ENCODE measurements at places on chromosomes 6 and 20.

DNA sequence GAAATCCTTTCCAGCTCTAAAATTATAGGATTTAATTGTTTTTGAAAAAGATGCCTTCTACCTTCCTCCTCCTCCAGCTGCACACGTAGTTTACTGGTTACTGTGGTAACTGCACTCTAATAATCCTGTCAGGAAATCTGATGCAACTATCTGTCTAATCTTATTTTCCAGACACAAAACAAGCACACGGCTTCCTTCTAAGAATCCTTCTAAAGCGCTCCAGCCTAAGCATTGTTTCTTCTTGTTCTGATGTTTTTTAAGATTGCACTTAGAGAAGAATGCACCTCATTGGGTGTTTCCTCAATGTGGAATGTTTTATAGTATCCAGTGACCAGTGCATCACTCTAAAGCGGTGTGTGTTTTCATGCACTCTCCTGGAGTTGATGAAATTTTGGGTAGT is 63.6 kb downstream of the CARMIL1 start:
- no peak for DNase-seq

DNA sequence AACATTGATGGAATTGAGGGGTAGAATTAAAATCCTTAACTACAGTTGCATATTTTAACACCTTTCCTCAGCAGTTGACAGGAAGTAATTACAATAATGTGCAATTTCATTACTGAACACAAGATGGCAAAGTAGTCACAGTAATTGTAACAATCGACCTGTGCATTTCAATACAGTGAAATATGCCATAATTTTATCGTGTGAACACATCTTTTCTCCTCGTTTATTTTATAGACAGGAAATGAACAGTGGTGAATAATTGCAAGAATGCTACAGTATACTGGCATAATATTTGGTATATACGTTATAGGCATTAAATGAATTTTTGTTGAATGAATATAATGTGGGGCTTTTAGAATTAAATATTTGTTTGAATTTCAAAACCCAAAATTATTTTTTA is 25.0 kb downstream of the CYB5R4 start:
- DNase-seq: no peak

DNA sequence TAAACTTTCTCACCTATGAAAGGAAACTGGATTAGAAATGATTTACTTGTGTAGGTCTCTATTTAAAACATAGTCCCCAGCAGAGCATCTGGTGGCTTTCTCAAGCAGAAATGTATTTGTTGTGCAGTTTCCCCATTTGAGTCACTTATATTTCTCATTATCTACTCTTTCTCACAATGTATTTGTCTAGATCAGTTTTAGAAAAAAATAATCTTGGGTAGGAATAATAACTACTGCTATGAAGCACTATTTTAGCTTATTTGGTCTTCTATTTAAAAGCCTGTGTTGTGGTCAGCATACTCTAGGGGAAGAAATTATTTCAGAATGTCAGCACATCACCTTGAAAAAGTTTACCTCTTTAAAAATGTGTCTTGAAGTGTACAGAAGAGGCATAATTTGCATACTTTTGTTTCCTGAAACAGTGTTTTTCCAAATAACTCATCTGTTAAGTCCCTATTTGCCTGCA is 60.9 kb upstream of the PRL start:
- DNase-seq: no peak

- DNase-seq: peak; percentile 81
These were observed 632 bp downstream of the PCMT1 start for GRCh38 chr6:149750136-149750609.

DNA sequence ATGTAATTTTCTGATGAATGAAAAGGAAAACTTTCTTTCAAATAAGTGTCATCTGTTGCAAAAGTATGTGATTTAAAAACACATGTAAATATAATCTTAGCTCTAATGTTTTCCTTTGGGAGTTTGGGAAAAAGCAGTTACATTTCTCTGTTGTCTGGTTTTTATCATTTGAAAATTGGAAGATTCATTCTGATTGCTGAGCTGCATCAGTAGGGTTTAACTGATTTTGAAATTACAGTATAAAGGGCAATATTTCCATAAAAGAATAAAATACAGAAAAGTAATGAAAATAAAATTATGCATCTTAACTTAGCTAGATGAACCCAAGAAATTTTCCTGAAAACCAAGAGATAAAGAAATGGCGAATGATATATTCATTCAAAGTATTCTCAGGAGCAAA is 57.8 kb downstream of the MAP7 start:
- no peak for DNase-seq

- DNase-seq: no peak
These were observed 49.7 kb upstream of the DDR1 start for GRCh38 chr6:30834646-30835045.

- no peak for DNase-seq
These were observed 70.2 kb downstream of the CEP57L1 start for GRCh38 chr6:109165392-109165974.

DNA sequence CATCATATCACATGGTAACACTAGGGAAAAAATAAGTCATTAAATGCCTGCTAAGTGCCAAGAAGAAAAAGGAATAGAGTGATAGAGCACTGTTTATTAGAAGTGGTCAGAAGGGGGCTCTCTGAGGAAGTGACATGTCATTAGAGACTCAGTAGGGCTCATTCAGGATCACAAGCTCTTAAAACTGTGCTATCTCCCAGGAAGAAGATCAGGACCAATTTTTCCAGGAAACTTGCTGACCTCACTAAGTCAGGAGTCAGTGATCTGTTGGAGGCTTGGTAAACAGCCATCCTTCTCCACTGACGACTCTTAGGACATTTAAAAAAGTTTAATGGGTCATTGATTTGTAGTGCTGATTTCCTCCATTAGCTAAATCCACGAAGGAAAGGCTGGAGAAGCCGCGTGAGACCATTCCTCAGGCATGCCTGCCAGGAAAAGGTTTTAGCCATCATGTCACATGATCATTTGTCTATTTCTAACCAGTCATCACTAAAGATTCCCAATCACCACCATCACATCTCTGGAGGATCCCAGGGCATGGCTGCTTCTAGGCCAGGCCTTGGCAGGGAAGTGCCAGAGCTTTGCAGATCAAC is 5.9 kb upstream of the PTPN1 start:
- no peak for DNase-seq

DNA sequence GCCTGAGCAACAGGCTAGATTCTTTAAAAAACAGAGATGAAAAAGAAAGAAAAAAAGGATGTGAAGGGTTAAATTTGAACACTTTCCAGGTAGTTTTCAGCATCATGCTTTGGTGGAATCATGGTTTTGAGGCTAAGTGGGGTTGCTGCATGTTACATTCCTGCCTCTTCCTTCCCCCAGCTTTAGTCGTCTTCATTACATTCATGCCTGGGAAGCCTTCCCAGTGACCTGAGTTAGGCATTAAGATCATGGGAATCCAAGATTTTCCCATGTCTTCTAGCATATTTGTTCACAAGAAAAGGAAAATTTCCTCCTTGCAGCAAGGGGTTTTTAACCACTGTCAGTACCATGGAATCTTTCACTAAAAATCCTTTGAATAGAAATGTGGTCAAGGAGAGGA is 12.0 kb downstream of the TPX2 start:
- no peak for DNase-seq

DNA sequence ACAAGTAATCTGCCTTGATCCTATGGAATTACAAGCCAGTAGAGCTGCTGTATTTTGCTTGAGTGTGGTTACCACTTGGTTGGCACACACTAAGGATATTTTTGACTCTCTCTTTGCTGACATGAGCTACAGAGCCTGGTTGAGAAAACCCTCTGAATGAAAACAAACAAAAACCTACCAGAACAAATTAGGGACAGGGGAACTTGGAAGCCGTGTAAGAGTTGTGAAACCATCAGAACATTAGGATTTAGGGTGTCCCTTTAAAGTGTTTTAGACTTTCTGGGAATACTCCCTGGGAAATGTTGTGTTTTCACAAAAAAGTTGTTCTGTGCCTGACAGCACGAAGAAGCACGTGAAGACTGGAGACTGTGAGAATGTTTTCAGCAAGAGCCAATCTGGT is 20.5 kb upstream of the PDE7B start:
- no peak for DNase-seq

DNA sequence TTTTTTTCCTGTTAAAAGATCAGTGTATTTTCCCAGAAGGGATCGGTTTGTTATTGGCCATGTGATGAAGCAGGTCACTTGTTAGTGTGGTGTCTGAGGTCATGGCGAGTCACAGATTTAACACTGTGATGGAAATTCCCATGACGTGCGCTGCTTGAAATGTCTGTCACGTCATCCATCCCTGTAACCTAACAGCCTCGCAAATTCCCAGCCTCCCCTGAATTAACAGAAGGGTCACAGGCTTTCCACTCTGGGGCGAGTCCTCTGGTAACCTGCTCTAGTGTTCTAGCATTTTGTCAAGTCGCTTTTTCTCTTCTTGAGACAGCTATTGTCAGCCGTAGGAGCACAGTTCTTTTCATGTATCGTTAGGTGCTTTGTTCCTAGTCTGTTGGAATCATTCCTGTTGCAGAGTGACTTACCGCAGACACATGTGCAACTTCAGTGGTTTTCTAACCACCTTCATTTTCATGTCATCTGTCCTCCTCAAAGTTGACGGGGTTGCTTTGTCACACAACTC is 137.2 kb downstream of the MAP3K4 start:
- DNase-seq: peak; percentile 76

DNA sequence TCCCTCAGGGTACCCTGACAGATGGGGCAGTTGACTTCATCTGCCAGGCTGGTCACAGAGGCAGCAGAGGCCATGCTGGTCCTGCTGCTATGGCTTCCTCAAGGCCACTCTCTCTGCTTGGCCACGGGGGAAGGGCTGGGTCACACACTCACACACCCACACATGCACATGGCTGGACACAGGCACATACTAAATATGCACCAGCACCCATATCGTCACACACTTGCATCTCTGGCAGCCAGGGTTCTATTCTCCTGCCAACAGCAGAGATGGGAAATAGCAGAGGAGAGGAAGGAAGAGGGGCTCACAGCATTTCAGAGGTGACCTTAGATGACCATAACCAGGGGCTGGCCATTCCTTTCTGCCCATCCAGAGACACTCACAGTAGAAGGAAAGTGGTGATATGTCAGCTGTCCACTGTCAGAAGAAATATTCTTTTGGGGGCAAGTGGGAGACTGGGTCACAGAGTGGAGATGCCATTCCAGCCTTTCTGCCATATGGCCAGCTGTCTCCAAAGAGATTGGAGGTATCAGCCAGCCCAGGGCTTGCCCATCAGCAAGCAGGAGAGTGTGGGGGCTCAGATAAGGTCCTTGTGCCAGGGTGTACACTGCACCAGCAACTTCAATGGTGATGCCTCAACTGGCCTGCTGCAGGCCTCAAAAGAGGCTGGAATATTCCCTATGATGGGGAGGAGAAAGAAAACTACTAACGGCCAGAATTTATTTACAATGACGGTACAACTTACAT is at the start of gene TRIM10:
Gene TRIM10, minus strand, starts transcription at position 427 of the 747 bp plus-strand sequence. Its CDS starts 353 bp downstream, at position 74.
- DNase-seq: no peak

DNA sequence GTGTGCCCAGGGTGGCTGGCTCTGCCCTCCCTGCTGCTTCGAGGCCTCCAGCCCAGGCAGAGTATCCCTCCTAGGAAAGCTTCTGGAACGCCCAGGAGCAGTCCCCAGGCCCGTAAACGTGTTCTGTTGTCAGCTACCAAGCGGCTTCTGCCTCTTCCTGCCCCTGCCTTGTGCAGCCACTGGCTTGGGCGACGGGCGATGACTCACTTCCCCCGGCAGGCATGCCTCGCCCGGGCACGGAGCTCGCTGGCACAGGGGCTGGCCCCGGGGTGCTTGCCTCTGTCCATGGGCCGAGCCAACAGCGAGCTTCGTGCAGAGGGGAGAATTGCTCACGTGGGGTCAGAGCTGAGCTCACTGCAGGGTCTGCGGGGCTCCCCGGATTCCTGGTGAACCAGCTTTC is 86.7 kb upstream of the THBS2 start:
- no peak for DNase-seq

DNA sequence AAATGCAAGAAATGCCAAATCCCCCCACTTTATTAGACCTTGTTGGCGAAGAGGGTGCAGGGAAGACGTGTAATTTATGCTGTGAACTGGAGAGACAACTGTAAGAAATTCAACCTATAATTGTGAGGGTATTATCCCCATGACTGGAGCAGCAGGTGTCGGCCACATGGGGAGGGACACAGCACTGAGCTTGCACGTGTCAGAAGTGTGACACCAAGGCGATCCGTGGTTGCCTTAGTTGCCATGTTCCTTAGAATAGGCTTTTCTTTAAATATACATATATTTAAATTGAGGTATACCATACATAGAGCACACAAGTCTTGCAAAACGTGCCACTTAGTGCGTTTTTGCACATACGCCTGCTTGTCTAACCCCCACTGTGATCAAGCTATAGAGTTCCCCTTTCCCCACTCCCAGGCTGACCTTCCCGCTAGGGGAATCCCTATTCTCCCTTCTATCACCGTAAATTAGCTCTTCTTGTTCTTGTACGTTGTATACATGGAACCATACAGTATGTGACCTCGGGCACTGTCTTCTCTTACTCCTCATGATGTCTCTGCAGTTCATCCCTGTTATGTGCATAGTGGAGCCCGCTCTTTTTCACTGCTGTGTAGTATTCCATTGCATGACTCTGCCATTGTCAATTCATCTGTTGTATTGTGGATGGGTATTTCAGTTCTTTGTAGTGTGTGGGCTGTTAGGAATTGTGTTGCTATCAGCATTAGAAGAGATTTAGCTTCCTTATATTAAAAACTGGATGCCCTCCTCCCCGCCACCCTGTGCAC is 81.6 kb upstream of the PMEPA1 start:
- DNase-seq: no peak

- peak; percentile 91 for DNase-seq
These were observed 12.7 kb downstream of the ZCCHC3 start for GRCh38 chr20:309841-310644.

DNA sequence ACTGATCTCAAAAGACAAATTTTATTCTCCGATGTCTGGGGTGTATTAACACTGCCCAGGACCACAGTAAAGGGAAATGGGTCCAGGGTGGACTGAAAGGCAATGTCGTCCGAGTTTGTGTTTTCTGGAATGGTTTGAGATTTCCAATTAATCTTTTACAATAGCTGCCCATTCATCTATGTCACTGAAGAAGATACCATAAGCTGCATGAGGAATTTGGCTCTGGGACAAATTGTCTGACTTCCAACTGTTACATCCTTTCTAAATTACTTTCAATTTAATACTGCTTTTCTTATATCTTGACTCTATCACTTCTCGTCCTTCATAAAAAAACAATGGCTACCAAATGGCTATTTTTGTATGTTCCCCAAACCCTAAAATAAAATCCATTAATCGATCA is 130.7 kb upstream of the KCNK16 start:
- DNase-seq: no peak

DNA sequence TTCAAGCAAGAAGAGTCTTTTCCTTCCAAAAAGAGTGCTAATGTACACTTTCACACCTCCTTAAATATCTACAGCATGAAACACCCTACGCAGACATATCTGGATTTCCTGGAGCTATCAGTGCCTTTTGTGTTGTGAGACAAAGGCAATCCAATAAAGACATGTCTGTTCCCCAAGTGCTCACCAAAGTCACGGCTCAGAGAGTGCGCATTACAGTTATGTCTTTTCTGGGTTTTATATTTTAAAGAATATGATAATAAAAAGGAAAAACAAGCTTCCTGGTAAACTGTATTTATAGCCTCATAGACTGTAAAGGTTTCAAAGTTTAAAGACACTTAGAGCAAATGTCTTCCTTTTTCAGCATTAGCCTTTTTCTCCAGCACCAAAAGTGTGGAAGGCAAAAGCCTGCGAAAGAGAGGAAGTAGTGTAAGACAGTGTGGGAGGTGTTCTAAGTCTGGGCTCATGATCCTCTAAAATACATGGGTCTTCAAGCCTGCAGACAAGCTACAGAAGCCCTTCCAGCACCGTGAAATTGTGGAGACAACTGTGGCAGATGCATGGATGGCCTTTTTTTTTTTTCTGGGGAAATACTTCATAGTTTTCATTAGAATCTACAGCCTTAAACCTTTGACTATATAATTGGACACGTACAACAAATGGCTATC is 135.0 kb upstream of the SLC35B3 start:
- DNase-seq: no peak

GRCh38 chr6:5979650-5980420 is 26.9 kb downstream of the NRN1 start:
- DNase-seq: no peak

All from activated CD4-positive, alpha-beta T cell treated with anti-CD3 and anti-CD28 coated beads for 36 hours (primary cell).